ENCODE measurements at places on chromosomes 1 and 21.

- DNase-seq = no peak
These were observed 451.7 kb downstream of the MATN1 start for GRCh38 chr1:30271401-30272276.

DNA sequence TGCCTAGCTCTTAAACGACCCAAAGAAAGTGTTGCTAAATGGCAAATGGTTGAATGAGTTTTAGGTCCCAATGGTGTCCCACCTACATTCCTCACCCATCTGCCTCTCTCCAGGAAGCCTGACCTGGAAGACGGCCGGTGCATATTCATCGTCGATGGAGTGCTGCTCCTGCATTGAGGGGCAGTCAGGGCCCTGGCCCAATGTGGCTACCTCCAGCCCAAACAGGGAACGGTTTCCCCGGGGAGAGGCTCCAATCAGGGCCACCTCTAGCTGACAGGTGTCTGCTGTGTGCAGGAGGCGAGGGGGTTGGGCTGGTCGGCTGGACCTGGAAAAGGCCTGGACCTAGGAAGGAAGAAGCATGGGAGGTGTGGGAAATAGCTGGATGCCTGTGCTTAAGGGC lies 1.6 kb downstream of the GLMP start:
- no peak for DNase-seq

- DNase-seq = no peak
These were observed 324.8 kb downstream of the DISC1 start for GRCh38 chr1:231951374-231951773.

DNA sequence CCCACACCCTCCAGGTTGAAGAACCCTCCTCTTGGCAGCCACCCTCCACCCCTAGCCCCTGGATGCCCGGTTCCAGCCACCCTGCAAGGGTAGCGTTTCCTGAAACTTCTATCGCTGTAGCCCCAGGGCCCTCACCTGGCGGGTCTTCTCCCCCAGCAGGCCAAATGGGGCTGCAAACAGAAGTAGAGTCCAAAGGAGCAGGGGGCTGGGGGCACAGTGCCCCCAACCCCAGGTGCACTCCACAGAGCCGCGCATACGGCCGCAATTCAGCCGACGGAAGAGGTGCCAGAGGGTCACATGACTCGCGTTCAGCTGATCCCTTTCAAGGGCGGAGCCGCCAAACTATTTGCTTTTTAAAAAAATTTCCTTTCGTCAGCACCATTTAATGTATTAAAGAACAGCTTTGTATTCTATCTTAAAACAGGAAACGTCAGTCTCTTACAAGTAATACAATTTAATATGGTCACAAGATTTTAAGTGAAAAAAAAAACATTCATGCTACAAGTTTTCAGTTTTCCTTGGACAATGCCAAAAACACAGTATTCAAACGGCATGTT lies at the start of gene GLMP:
Gene GLMP (minus strand): TSS at position 289 of the 557 bp plus-strand sequence. CDS start 34 bp downstream, at position 255.
- DNase-seq = peak; percentile 53

DNA sequence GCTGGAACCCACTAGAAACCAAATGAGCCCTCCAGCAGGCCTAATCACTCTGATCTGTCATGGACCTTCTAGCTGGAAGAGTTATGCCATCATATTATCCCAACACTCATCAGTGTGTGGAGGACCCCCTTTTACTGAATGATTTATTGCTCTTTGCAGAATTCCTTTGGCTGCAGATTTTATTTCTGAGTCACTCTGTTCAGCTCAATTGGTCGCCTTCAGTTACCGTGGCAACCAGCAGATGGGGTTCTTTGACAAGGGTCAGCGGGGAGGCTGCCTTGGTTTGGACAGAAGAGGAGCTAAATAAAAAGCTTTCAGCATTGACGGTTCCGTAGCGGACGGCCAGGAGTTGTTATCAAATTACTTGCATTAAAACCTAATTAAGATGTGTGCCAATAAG lies 220.1 kb downstream of the SDCCAG8 start:
- DNase-seq = no peak

GRCh38 chr1:212241501-212241900 lies 43.7 kb upstream of the PPP2R5A start:
- DNase-seq = no peak

DNA sequence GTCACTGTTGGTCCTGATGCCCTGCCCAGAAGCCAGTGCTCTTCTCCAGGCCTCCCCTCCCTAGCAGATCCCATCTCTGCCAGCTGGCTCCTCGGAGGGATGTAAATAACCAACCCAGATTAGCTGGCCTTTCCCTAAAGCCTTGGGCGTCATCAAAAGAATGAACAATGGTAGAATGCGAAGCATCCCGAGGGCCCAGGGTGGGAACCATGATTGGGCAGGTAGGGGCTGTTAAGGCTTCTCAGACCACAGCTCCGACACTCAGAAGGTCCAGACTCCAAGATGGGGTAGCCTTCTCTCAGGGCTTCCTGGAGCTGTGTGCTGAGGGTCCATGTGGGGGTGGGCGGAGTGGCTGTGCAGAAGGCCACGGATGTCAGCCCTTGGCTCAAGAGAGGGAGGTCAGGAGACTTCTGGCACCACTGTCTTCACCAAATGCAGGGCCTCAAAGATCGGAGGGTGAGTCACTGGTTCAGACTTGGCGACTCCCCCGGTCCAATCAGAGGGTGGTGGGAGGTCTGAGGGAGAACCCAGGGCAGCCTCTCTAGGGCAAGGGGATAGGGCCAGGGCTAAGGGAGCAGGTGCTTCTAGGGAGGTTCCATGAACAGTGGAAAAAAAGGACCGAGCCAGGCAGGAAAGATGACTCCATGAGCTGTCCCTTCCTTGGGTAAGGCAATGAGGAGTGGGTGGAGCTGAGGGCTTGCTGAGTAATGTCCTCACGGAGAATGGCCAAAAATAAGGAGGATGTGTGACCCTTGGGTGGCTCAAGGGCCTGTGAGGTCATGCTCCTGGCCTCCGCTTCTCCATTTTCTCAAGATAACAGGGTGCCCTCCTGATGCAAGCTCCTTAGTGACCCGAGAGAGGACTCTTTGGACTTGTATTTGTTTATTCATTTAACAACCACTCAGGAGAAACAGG lies 58.4 kb upstream of the EPS8L3 start:
- DNase-seq = no peak

GRCh38 chr21:16408280-16408679 lies 678.5 kb downstream of the USP25 start:
- no peak for DNase-seq

- no peak for DNase-seq
These were observed 75.6 kb downstream of the NEK7 start for GRCh38 chr1:198232378-198232777.

DNA sequence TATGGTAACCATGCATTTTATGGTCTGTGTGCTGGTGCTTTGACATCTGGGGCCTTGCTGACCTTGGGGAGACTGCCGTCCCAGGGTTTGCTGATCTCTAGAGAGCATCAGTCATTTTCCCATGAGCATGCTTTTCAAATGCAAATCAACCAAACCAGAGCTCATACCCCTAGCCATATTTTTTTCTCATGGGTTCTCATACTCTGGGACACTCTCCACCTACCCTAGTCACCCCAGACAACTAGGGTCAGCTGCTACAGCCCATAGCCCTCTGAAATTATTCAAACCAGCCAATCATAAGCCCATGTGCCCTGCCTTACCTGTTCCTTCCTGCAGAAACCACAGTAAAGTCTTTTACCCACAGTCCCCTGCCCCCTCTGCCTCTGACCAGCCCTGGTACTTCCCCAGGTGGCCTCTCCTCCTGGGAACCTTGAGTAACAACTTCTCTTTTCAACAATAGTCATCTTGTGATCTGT lies 132.0 kb downstream of the MAP3K21 start:
- no peak for DNase-seq

DNA sequence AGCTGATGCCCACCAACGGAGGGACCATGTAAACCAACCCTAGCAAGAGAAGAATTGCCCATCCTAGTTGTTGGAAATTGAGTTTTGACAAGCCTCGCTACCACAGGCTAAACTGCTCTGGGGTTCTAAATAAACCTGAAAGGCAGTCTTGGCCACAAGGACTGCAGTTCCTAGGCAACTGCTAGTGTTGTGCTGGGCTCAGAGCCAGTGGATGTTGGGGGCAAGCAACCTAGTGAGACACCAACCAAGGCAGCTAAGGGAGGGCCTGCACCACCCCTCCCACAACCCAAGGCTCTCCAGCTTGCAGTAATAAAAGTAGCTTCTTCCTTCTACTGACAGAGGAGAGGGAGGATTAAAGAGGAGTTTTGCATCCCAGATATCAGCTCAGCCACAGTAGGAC lies 102.4 kb upstream of the PKN2 start:
- DNase-seq = no peak

- DNase-seq = no peak
These were observed 66.7 kb downstream of the CCDC30 start for GRCh38 chr1:42529724-42530181.

GRCh38 chr1:58902830-58903513 lies 119.1 kb upstream of the JUN start:
- DNase-seq = no peak

DNA sequence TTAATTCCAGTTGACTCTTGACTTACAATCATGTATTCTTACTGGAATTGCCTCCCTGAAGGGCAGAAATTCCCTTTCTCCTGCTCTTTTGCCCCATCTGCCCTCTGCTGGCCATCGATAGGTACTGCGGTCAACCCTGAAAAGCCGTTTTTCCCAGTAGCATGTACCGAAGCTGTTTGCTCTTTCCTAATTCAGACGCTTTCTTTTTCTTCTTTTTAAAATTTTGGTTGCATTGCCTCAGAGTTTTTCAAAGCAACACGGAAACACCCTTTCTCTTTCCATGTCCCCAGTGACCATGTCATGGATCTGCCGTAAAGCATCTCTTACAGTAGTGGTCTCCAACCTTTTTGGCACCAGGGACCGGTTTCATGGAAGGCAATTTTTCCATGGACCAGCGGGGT lies 164.2 kb upstream of the C1orf21 start:
- peak; percentile 69 for DNase-seq

DNA sequence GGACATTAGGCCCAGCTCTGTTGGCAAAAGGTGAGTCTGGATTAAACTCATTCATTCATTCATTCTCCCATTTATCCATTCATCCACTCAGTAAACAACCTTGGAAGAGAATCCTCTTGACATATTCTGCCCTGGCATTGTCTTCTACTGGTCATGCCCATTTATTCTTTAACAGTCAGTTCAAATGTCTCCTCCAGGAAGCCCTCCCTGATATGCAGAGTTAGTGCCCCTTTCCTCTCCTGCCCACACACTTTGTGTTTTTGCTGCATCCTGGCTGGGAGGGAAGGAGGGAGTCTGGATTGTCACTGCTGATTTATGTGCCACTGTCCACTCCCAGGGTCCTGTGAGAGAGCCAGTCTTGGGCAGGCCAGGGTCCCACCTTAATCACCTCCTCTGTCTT lies 600.3 kb downstream of the MATN1 start:
- DNase-seq = no peak

DNA sequence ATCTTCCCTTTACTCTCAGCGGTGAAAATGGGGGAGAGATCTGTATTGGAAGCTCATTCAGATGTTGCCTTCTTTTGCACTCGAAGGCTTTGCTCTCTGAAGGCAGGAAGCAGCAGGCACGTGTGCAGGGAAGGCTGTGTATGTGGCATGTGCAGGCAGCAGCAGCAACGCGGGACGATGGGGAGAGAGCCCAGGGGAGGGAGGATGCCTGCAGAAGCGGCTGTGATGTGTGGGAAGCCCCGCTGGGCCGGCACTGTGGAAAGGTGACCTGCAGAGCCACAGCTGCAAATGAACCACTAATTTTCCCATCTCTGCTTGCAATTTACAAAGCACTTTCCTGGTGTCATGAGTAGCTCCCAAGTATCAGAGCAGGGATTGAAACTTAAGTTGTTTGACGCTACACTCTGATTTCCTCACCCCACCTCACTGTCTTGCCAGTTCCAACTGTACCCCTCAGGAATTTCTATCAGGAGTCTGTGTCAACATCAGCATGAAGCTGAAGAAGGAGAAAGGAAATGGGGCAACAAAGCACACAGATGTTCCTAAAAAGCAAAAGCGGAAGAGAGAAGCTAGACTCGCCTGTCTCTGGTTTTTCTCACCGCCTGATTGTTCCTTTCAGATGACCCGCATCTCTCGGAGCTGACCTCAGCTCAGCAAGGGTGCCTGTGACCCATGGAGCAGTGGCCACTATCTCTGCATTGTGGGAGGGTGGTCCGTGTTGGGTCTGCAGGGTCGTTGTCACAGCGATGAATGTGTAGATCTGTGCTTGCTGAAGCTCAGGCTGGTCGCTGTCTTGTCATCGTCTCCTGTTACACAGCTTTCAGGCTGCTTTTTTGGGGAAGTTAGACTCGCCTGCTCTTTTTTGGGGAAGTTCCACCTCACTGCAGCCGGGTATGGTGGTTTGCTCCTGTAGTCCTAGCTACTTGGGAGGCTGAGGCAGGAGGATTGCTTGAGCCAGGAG lies 156.1 kb downstream of the KIF26B start:
- peak; percentile 96 for DNase-seq

DNA sequence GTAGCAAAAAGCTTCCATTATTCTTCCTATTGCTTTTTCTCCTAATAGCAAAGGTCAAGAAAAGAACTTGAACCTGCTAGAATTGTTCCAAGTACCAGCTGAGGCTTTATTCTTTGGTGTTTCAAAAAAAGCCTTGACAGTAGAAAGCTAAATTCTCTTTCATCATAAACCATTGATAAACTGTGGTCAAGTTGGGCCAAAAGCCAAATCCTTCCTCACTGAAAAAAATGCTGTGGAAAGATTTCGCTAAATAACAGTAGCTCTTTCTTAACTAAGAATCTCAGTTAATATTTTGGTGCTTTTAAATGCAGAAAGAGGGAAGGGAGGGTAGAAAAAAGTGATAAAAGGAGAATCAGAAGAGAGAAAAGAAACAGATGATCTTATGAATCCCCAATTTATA lies 14.0 kb upstream of the JAM2 start:
- no peak for DNase-seq

DNA sequence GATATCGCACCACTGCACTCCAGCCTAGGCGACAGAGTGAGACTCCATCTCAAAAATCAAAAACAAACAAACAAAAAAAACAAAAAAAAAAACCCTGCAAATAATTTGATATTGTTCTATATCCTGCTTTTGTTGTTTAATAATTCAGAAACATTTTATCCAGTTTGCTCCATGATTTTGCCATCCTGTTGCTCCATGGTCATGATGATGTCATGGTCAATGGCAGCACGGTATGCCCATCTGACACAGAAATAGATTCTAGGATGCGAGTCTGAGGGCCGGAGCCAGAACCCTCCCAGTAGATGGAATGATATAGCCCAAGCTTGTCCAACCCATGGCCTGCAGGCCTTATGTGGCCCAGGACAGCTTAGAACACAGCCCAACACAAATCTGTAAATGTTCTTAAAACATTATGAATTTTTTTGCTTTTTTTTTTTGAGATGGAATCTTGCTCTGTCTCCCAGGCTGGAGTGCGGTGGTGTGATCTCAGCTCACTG lies 39.8 kb downstream of the EDARADD start:
- DNase-seq = no peak

DNA sequence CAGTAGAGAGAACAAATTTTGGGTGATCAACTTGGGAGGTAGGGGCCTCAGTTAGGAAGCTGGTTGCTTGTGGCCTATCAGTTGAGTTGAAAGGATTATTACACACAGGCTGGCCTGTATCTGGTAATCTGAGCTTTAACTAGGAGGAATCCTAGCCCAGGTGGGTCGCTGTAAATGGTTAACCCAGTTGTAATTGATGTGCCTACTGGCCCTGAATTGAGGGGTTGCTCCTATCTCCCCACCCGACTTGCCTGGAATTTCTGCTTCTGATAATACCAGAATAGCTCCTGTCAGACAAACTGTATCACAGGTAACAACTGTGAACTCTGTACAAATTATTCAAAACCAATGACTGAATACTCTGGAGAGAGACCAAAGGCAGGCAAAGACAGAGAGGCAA lies 210.4 kb upstream of the RUNX1 start:
- no peak for DNase-seq

GRCh38 chr1:186155594-186155993 lies 219.5 kb downstream of the TPR start:
- DNase-seq = peak; percentile 43

Measured in Kasumi-1 (cell line).